ENCODE measurements at places on chromosomes 4 and X.

- peak; percentile 67 for DNase-seq
Measured at GRCh38 chrX:43505769-43506168, 150.3 kb upstream of the MAOA start.

GRCh38 chr4:184911310-184911709 lies 85.5 kb upstream of the ACSL1 start:
- peak; percentile 97 for DNase-seq

GRCh38 chr4:25481648-25482047 lies 104.6 kb downstream of the ANAPC4 start:
- DNase-seq: no peak

DNA sequence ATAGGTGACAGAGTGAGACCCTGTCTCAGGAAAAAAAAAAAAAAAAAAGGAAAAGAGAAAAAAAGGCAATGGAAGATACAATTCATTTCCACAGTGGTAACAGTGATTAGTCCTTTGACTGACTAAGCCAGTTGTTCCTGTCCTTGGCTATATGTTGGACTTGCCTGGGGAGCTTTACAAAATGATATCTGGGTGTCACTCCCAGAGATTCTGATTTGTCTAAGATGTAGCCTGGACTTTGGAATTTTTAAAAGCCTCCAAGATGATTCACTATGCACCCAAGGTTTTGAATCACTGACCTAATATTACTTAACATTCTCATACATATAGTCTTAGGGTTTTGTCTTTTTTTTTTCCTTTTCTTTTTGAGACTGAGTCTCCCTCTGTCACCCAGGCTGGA lies 16.9 kb downstream of the HELQ start:
- peak; percentile 7 for DNase-seq

- DNase-seq: no peak
Measured at GRCh38 chrX:122863067-122863466, 321.0 kb upstream of the GRIA3 start.

GRCh38 chrX:17710871-17711301 lies 26.4 kb upstream of the SCML1 start:
- DNase-seq: no peak

DNA sequence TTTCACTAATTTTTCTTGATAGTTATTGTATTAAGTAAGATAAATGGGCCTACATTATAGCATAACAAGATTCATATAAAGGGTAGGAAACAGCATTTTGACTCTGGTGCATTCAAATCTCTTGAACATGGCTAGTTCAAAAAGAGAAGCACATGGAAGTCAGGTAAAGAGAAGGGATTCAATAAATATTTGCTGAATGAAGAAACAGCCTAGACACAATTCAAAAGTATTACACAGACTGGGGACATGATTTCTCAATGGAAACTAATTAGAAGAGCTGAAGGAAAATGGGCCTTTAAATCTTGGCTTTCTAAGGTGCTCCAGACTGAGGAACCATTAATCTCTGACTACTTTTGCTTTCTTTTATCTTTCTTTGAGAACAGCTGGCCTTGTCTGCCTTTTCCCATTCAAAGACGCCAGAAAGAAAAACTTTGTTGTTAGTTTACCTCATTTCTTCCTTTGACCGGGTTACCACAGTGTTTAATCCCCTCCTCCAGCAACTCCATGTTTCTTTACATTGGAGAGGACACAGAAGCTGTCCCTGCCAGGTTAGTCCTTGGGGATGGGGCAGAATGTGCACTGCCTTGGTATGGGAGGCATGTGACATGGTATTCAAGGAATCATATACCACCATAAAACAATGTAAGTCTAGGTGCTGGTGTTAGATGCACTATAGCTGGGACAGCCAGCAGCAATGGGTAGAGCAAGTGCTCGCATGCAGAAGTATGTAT lies 264.2 kb downstream of the CAMK2D start:
- DNase-seq: no peak

DNA sequence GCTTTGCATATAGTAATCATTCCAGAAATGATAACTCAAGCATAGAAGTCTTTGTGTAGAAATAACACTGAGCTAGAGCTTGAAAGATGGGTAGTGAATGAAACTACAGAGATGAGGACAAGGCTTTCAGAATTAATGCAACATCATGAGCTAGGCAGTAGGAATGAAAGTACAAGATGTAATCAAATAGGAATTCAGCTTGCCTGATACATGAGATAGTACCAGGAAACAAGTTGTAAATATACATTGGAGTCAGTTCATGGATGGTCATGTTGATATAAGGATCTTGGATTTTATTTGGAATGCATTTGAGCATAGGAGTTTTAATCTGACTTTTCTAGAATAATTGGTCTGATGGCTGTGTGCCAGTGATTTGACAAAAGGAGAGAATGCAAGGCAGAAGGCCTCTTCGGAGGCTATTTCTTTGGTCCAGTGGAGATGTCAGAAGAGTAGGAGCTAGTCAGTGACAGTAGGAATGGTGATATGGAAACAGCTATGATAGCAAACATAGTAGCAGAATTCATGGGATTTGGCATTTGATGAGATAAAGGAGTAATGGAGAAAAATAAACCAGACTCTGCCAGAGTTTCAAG lies 206.4 kb upstream of the PACRGL start:
- no peak for DNase-seq

GRCh38 chr4:169682372-169683047 lies 62.1 kb downstream of the CLCN3 start:
- DNase-seq: no peak

DNA sequence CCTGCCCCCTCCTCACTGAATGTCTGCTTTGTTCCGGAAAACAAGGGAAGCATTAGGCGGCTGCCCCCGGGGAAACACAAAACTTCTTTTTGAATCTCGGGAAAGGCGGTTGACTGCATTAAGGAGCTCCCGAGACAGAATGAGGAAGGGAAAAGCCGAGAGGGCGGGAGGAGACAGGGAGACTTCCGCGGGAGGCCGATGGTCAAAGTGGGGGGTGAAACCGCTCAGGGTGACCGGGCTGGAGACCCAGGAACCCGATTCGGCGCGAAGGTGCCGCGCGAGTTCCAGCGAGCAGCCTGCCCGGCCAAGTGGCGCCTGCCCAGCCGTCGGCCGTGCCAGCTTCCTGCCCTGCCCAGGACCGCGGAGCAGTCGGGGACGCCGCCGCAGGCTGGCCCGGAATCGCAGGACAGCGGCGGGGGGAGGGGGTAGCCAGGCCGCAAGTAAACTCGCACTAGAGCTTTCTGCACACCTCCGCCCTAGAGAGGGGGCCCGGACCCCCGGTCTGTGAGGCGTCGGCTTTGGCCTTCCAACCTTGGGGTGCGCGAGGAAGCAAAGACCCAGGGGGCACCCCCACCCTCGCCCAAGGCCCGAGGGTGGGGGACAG lies 55.1 kb upstream of the BCOR start:
- no peak for DNase-seq

DNA sequence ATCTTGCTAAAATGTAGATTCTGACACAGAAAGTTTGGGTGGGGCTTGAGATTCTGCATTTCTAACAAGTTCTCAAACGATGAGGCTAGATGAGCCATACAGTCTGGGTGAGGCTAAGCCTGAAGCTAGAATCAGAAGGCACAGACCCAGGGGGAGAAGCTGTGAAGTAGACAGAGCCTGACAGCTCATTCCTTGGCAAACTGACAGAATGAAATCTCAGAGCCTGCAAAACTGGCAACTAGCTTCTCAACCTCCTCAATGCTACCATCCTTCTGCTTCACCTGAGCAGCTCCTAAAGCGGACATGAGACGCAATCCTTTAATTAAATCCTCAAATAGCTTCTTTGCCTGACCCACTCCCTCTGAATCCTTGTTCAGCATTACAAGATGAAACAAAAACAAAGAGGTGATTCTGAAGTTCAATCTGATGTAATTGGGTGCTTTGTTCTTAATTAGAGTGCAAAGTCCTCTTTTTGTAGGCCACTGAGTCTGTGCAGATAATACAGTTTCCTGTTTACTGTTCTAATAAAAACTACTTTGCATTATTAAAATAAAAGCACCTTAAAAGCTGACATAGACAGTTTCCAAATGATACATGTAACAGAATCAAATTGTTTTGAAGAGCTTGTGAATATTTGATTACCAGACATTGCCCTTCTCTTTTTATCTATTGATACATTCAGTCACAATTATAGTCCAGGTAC lies 71.0 kb upstream of the BMP2K start:
- DNase-seq: peak; percentile 58

DNA sequence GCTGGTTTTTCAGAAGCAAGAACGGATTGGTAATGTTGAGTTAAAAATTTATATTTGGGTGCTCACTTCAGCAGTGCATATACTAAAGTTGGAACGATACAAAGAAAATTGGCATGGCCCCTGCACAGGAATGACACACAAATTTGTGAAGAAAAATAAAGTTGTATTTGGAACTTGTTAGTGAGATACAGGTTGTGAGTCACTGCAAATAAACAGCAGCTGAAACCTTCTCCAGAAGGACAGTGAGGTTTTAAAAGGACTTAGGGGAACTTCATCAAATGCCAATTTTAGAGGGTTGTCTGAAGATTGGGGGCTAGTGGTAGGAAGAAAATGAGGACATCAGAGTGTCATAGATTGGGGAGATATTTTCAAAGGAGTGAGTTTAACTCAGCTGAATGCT lies 79.7 kb upstream of the ELOVL6 start:
- no peak for DNase-seq

DNA sequence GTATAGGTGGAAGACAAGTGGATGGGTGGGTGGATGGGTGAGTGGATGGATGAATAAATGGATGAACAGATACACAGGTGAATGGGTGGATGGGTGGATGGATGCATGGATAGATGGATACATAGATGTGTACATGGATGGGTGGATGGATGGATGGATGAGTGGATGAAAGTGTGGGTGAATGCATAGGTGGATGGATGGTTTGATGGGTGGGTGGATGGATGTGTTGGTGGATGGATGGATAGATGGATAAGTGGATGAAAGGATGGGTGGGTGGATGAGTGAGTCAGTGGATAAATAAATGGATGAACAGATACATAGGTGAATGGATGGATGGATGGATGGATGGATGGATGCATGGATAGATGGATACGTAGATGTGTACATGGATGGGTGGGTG lies 1.6 kb downstream of the CRLF2 start:
- no peak for DNase-seq

- no peak for DNase-seq
Measured at GRCh38 chrX:14590693-14591424, 61.5 kb downstream of the GLRA2 start.

DNA sequence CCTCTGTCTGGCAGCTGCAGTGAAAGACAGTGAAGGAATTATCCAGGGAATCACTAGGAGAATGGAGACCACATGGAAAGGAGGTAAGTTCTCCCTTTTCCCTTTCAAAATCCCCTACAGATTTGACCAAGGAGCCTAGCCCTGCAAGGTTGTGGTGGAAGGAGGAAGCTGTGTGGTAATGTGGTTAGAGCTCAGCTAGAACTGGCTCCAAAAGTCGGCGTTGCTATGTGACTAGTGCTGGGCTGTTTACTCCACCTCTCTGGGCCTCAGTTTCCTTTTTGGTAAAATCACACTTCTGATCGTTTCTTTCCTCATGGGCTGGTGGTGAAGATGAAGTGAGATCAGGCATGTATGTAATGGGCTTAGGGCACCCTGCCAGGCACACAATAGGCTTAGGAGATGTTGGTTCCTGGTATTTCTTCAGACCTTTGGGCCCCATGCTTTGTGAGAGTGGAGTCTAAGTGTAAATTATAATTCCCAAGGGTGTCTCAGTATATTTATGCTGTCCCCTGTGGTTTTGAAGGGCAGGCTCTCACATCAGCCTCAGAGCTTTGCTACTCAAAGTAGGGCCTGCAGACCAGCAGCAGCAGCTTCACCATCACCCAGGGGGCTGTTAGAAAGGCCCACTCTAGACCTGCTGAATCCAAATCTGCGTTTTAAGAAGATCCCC lies 183.7 kb upstream of the BCOR start:
- DNase-seq: no peak

- DNase-seq: no peak
Measured at GRCh38 chrX:40628506-40628905, 5.3 kb downstream of the MPC1L start.

GRCh38 chr4:27888505-27888904 lies 1027.9 kb downstream of the STIM2 start:
- no peak for DNase-seq

- DNase-seq: no peak
Measured at GRCh38 chr4:145047151-145047550, 50.8 kb downstream of the ANAPC10 start.

- DNase-seq: no peak
Measured at GRCh38 chr4:116953947-116954346, 131.4 kb downstream of the TRAM1L1 start.

- peak; percentile 32 for DNase-seq
Measured at GRCh38 chr4:15244354-15244753, 183.5 kb upstream of the C1QTNF7 start.

- DNase-seq: no peak
Measured at GRCh38 chrX:137366018-137366633, 199.8 kb upstream of the ZIC3 start.

DNA sequence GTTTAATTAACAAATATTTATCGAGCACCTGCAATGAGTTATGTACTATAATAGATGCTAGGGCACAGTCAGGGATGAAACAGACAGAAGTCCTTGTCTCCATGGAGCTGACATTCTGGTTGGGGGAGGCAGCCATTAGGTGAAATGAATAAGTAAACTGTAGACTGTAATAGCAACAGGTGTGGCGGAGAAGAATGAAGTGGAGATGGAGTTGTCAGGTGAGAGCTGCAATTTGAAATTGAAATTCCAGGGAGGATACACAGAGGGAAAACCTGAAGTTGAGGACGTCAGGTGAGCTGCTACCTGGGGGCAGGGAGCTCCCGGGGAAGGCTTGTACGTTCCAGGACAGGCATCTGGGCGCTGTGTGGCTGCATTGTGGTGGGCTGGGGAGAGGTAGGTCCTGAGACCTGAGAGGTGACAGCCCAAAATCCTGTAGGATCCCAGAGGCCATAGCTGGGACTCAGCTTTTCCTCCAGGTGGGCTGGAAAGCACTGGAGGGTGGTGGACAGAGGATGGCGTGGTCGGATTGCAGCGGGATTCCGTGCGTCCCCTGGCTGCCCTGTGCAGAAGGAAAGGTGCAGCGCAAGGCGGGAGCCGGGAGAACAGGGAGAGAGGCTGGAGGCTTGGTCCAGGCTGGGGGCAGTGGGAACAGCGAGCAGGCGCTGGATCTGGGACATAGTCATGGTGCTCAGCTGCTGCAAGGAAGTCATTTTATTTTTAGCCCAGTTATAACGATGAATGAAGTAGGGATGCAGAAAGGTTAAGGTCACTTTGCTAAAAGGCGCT lies 24.8 kb downstream of the CYTL1 start:
- DNase-seq: no peak

- DNase-seq: no peak
Measured at GRCh38 chr4:76376534-76376933, 44.4 kb downstream of the CCDC158 start.

DNA sequence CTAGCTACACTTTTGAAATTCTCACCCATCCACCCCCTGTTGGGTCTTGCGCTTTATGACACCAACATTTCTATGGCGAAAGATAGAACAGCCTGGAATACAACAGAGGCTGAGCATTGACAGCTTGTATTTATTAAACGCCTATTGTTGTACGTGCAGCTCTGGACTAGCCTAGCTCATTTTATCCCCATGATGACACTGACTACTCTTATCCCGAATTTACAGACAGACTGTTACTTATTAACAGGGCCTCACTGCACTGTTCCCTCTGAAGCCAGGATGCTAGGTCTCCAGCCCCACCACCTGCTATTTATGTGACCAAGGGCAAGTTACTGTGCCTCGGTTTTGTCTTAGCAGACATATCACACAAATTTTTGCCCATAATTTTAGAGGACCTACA lies 1.0 kb upstream of the RFC1 start:
- no peak for DNase-seq
